ENCODE measurements at places on chromosomes 11 and 22.
A peak's percentile ranks its signal among the peaks of the same experiment; 100 is the strongest.

GRCh38 chr11:36454941-36455631 lies 55.0 kb downstream of the TRAF6 start:
- DNase-seq = no peak

DNA sequence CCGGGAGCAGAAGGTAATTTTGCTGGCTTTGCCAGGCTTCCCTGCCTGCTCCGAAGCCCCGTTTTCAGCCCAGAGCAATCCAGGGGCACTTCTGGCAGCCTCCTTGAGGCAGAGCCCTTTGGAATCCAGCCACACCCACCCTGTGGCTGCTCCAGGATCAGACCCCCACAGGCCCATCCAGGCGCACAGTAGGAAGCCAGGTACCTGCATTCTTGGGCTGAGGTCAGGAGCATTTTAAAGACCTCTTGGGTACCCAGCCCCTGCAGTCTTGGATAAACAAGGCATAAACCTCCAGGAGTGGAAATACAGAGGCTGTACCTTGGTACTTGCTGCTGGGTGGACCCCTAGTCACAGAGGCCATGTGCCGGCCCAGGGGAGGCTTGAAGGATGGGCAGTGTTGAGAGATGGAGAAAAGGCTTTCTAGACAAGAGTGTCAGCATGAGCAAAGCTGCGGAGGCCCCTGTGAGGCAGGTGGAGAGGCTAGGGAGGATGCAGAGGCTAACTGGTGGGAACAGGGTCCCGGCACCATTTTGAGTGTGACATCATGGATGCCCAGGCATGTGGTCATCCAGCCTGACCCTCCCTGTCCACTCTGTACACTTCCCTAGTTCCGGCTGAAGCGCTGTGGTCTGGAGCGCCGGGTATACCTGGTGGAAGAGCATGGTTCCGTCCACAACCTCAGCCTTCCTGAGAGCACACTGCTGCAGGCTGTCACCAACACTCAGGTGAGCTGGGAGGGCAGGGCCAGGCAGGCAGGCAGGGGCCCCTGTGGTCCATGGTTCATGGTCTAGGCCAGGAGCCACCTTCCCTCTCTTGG lies 3.9 kb downstream of the MUS81 start:
- DNase-seq = no peak

DNA sequence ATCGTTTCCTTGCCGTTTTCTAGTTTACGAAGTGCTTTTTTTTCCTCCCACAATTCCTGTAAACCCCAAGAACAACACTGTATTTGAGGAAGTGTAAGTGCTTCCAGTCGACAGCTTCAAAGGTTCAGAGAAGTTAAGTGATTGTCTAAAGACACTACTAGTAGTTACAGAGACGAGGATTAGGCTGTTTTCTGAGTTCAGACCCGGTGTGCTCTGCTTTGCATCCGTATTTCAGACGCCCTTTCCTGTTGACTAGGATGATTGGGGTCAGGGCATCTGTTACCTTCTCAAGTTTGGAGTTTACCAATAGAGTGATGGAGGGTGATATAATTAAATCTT lies 430 bp downstream of the CLP1 start:
- no peak for DNase-seq

DNA sequence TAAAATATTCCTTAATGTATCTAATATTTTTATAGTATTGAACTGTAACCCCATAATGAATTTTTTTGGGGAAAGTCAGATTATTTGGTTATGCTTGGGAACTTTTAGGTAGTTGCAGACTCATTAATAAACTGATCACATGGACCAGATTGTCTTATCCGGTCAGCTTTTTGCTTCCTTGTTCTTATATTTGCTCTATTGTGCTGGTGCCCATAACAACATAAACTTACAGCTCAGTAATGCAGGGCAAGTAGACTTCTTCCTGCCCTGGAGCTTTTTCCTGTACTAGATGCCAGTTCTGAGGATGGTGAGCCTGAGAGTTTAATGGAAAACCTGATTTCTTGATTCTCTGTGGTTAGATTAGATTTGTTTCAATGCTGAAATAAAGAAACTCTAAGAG lies 53.2 kb downstream of the MTMR3 start:
- no peak for DNase-seq

GRCh38 chr22:49094858-49095257 lies 732.8 kb downstream of the BRD1 start:
- no peak for DNase-seq

- DNase-seq = peak; percentile 70
Observed at GRCh38 chr11:36149538-36150242, 139.5 kb downstream of the COMMD9 start.

DNA sequence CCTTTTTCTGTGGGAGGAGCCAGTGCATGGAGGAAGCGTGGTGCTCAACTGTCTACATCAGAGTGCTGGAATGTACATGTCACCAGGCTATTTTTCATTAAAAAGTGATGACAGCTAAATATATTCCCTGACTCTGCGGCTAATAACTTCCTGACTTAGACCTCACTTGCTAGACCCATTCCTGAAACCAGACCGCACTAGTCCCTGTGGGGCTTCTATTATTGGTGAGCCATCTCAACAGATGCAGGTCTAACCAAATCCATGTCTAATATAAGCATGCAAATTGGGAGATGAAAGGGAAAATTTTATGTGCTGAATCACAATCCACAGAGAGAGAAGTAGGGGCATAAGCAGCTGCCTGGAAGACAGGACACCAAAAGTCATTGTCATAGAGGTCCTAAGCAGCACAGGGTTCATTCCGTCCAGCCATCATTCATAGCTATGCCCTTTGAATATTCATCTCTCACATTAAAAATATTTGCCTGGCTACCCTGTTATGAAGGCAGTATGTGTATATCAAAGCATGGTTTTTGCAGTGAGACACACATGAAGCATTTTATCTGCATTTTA lies 110.9 kb upstream of the BLID start:
- DNase-seq = no peak

DNA sequence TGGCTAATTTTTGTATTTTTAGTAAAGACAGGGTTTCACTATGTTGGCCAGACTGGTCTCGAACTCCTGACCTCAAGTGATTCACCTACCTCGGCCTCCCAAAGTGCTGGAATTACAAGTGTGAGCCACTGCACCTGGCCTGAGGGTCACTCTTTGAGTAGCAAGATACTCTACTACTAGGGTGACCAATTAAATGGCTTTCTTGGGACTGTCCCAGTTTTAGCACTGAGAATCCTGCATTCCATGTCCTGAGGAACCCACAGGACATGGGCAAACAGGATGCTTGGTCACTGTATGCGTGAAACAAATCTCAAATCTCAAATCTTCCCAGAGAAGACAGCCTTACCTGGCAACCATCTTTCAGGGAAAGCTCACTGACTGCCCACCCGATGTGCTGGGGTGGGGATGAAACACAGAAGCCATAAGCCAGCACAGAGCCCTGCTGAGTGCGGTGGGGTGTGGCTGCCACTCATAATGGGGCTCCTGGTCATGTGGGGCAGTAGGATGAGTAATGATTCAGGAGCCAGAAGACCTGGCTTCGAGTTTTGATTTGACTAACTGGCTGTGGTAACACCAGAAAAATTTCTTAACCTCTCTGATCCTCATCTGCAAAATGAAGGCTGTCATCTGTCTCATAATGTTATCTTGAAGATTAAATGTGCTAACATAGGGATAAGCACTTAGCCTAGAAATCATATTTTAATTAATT lies 11.5 kb downstream of the CLMP start:
- DNase-seq = no peak

- no peak for DNase-seq
Observed at GRCh38 chr22:22907551-22908494, 20.2 kb downstream of the IGLL5 start.

- DNase-seq = no peak
Observed at GRCh38 chr11:36034551-36035331, 90.9 kb downstream of the LDLRAD3 start.

DNA sequence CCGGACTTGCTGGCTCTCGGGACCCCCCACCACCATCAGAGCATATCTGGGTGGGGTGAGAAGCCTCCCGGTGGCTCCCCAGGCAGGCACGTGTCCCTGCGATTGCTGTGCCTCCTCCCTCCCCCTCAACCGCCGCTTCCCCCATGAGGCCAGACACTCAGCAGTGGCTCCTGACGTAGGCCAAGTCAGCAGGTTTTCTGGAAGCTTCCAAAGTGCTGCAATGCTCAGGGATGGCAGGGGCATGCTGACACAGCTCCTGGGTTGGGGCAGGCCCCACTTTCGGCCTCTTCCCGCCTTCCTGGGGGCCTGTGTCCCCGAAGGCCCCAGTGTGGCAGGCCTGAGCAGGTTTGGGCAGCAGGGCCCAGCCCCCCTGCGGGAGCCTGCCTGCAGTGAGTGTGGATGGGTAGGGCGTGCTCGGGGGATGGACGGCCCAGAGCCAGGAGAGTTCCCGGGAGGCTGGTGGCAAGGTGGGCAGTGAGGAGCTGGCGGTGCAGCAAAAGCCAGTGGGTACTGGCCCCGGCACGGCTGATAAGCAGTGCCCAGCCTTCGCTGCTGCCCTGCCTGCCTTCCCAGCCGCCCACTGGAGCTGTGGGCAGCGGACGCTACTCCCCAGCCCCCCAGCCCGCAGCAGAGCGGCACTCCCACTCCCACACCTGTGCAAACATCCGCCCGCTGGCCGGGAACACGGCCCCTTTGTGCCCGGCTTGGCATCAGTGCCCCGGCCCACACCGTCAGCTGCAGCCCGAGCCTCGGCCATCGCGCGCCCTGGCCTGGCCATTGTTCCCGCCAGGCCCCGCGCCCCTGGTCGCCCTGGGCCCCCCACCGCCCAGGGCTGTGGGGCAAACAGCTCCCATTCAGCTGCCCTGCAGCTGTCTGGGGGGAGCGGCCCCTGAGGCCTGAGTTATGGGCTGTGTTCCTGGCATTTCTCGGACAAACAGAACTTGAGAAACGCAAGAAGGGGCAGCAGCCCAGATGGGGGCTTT lies 125.0 kb downstream of the KCNQ1OT1 start:
- peak; percentile 19 for DNase-seq

DNA sequence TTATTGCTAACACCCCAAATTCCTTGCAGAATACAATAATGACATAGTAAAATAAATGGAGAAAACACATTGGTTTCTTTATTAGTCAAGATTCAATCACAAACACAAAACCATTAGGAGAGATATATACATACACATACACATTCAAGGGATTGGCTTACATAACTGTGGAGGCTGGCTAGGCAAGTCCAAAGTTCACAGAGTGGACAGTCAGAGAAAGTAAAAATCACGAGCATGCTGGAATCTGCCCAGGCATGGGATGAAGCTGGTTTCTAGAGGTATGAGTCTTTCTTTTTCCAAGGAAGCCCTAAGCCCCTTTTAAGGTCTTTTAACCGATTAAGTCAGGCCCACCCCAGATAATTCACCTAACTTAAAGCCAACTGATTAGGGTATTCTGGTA lies 13.6 kb upstream of the OR56B1 start:
- no peak for DNase-seq

DNA sequence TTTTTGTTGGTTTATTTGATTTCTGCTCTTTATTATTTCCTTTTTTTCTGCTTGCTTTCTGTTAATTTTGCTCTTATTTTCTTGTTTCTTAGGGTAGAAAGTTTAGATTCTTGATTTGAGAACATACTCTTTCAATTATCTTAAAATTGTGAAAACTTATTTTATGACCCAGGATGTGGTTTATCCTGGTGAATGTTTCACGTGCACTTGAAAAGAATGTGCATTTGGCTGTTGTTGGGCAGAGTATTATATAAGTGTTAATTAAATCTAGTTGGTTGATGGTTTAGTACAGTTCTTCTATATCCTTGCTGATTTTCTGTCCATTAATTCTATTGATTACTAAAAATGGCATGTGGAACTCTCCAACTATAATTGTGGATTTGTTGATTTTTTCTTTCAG lies 66.9 kb upstream of the NARS2 start:
- DNase-seq = no peak

DNA sequence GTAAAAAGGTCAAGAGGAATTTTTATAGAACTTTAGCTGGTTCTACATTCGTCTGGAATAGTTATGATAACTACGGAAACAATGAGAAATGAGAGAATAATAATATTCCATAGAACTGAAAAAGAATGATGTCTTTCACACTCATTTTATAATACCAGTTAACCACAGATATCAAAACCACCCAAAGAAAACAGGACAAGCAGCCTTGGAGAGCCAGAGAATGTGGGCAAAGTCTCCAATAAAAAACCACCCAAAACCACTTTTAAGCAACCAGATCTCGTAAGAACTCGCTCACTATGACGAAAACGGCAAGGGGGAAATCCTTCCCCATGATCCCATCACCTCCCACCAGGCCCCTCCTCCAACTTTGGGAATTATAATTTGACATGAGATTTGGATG lies 60.8 kb downstream of the ARHGAP32 start:
- DNase-seq = no peak

GRCh38 chr22:22952531-22953280 lies 65.1 kb downstream of the IGLL5 start:
- DNase-seq = no peak

DNA sequence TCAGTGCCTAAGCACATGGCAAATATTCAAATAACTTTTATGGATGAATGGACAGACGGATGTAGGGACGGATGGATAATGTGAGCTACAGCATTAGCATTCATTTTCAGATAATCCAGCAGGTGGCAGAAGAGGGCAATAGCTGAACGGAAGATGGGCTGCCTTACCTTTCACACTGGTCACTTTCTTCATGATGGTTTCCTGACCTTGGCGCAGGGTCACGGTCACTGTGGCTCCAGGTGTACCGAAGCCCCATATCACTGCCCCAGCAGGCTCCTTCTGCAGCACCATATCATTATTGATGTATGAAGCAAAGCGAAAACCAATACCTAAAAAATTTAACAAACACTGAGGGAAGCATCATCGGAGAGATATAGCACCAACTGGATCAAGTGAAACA lies 4.3 kb downstream of the SIAE start:
- DNase-seq = peak; percentile 18

DNA sequence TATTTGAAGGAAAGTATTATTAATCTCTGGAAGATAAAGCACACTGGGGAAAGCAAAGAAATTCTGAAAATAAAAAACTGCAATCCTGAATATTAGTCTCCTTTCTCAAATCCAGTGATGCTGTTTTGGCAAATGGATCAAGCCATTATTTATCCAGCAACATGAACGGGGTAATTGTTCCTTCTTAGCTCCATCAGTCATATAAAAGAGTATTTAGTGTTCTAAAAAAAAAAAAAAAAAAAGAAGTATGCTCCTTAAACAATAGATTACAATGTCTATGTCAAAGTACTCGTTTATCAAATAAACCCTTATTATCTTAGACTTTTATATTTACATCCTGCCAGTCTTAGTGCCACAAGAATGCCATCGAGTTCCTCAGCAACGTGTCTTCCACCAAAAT lies 1.3 kb downstream of the RDX start:
- DNase-seq = no peak

GRCh38 chr11:32635819-32636218 lies 52.2 kb downstream of the EIF3M start:
- DNase-seq = no peak

DNA sequence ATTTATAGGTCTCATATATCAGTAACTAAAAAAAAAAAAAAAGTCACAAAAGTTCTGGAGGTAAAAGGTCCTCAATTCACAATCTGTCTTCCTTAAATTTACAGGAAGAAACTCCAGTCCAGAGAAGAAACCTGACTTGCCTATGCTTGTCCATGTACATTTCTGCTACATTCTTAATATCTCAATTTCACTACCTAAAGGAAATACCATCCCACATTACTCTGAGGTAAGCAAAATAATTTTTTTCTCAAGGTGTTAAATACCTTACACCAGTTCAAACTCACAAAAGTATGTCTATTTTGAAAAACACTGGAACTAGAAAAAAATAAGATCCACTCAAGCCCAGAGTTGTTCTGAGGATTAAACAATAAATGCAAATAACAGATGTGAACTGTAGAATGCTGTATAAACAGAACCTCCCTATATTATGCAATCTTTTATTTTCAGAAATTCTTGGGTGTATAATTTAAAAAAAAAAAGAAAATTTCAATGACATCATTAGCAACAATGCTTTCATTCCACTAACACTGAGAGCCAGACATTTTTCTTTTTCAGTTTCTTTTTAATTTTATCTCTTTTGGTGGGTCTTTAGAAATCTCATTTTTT lies 49.9 kb upstream of the GDPD4 start:
- no peak for DNase-seq

All from SHP77 (cell line).